ENCODE measurements at places on chromosomes 6 and 20. TPM values are rescaled to one million over a fixed set of nuclear protein-coding genes. Genes with fewer than 3 reads are reported as not detected.

The HNF4A gene
- total RNA-seq: not detected

The CYP24A1 gene
- 0.98 TPM for total RNA-seq

The SLC22A2 gene
- not detected for total RNA-seq

The GABRR1 gene
- total RNA-seq: not detected

The BEND6 gene
- 34.8 TPM for total RNA-seq

The CRIP3 gene
- total RNA-seq: not detected

The TSPO2 gene
- total RNA-seq: not detected

The PGC gene
- not detected for total RNA-seq

The LMBRD1 gene
- total RNA-seq: 47.6 TPM

The TCF19 gene
- total RNA-seq: 46.3 TPM

The WFDC5 gene
- not detected for total RNA-seq

The CTSZ gene
- total RNA-seq: 51.0 TPM

The SOX18 gene
- total RNA-seq: not detected

The CRISP2 gene
- not detected for total RNA-seq

The VIP gene
- total RNA-seq: not detected

The FAM210B gene
- total RNA-seq: 53.3 TPM

The HLA-DRB5 gene
- total RNA-seq: not detected

The LRFN2 gene
- total RNA-seq: not detected

The SUMO4 gene
- not detected for total RNA-seq

The GJA10 gene
- total RNA-seq: not detected

The ZMYND8 gene
- total RNA-seq: 24.0 TPM

The MACROD2 gene
- total RNA-seq: 1.3 TPM

The KHDC1 gene
- total RNA-seq: 0.16 TPM

The CTCFL gene
- total RNA-seq: not detected

The RAB44 gene
- total RNA-seq: not detected

The AFDN gene
- 29.2 TPM for total RNA-seq

The PRL gene
- not detected for total RNA-seq

The SYNGAP1 gene
- total RNA-seq: 7.6 TPM

The EFCAB8 gene
- total RNA-seq: not detected

The MYLK4 gene
- 0.98 TPM for total RNA-seq

The JARID2 gene
- total RNA-seq: 8.3 TPM

The NHLRC1 gene
- total RNA-seq: 3.0 TPM

The KIF6 gene
- total RNA-seq: 0.08 TPM

The PBOV1 gene
- total RNA-seq: not detected

All from fibroblast of the aortic adventitia (primary cell).